ENCODE measurements at places on chromosomes 7 and 10.

DNA sequence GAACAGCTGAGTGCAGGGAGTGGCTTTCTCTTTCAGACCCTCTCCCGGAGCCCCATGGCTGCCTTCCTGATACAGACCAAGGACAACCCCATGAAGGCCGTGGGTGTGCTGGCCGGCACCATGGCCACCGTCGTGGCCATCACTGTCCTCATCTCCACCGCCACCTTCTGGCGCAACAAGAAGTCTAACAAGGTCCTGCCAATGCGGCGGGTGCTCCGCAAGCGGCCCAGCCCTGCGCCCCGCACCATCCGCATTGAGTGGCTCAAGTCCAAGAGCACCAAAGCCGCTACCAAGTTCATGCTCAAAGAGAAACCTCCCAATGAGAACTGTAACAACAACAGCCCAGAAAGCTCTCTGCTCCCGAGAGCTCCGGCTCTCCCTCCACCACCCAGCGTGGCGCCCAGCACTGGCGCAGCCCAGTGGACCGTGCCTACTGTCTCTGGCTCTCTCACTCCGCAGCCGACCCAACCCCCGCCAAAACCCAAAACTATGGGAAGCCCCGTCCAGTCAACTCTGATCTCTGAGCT, 11.2 kb downstream of the LRIT2 start:
- no peak for DNase-seq

DNA sequence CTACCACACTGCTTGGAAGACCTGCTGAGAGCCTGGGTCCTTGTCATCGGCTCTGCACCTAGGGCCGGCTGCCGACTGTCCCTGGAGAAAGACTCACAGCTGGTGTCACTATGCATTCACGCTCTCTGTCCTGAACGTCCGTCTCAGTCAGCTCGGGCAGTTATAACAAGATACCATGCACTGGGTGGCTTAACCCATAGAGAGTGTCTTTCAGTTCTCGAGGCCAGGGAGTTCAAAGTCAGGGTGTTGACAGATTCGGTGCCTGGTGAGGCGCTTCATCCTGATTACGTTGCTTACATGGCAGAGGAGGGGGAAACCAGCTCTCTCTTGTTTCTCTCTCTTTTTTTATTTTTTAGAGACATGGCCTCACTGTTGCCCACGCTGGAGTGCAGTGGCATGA, 91.1 kb downstream of the SPDYE5 start:
- DNase-seq, result no peak

DNA sequence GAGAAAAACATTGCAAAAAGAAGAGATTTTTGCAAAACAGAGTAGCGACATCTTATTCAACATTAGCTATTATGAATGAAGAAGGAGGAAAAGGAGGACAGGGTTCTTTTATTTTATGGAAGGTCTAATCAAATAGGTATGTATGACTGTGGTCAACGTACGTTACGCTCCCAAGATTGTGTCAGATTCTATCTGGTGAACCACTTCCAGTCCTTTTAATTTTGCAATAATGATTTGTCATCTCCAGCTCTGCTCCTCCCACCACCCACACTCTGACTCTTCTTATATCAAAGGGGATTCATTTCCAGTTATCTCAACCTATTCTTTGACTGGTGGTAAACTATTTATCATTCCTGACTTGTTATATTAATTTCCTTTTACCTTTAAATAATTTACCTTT, 259.9 kb downstream of the CACNA2D1 start:
- DNase-seq, result no peak

DNA sequence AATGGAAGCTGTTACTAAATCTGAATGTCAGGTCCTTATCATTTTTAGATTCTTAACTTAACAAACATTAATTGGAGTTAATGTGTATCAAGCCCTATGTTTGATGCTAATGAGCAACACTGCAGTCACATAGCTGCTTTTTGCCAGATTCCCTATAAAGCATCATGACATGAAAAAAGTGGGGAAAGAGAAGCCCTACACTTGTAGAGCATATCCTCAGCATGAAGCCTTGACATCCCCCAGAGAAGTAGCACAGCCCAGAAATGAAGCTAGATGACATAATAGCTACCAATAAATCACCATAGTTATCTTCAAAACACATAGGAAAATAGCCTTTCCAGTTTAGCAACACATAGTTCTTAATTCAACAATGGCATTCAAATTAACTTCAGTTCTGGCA, 49.2 kb upstream of the CDK1 start:
- no peak for DNase-seq

- DNase-seq, result no peak
These were observed 30.5 kb upstream of the CHST3 start for GRCh38 chr10:71933651-71934050.

DNA sequence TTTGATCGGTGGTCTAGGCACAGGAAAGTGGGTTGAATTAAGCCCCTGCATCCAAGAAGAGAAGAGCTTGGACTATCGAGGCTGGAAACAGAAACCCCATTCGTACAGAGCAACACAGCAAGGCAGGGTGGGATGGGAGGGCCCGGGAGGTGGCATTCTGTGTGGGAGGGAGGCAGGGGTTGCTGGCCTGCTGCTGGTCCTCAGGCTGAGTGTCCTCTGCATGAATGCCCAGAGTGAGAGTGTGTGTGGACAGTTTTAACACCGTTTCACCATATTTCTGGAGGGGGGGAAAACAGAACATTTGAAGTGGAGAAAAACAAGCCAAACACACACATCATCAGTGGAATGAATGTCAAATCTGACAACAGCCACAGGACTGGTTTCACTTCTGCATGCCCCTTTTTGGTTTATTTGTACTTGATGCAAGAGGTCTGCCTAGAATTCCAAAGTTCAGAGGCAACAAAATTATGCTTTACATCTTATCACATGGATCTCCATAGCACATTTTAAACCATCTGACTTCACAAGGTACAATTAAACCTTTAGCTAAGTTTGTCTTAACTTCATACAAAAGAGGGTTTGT, 11.1 kb upstream of the ENO4 start:
- no peak for DNase-seq

GRCh38 chr10:26937371-26937770, 76.6 kb upstream of the ABI1 start:
- no peak for DNase-seq

GRCh38 chr10:43119416-43120115, 18.7 kb upstream of the CSGALNACT2 start:
- DNase-seq, result no peak

DNA sequence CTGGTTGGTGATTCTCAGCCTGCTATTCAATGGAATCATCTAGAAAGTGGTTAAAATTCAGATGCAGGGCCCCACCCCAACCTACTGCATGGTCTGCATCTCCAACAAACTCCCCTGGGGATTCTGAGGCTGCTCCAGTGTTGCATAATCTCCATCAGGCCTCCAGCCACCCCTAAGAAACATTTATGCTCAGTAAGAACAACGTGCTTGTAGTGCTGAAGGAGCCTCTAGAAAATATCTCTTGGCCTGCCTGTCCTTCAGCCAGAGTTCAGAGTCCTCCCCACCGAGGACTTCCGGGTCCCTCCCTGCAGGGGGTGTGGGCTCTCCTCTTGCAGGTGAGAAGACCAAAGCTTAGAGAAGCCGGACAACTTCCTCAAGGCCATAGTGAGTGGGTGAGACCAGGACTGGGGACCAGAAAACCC, 159.8 kb downstream of the SH3PXD2A start:
- no peak for DNase-seq

All from stimulated activated CD8-positive, alpha-beta memory T cell treated with anti-CD3 and anti-CD28 coated beads, Interleukin-15, amount 100 ng/mL, for 24 hours (primary cell).